ENCODE measurements at places on chromosomes 12 and 14.

DNA sequence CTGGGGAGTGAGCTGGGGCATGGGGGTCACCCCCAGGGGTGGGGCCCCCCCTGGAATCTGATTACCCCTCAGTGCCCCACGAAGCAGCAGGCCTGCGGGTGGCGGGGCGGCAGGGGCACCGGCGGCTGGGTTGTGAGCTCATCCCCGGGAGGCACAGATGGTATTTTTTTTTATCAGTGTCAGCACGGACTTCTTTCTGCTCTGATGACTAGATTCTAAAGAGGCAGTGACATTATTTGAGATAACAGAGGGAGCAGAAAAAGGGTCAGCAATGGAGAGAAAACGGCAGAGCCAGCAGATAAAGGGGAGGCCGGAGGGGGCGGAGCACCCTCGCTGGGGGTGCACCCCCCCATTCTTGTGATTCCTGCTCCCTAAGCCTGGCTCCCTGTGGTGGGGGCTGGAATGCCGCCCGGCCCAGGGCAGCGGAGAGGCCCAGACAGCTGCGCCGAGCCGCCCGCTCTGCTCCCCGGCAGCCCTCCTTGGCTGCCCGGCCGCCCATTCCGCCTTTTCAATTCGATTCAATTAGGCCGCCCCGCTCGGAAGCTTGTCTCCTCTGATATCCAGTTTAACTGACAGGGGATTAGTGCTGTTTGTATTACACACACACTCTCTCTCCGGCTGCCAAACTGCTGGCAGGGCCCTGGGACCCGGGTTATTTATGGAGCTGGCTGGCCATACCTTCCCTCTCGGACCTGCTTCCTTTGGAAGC lies 32.9 kb downstream of the MVK start:
- DNase-seq = no peak

GRCh38 chr14:25929881-25930615 lies 667.8 kb downstream of the NOVA1 start:
- no peak for DNase-seq

DNA sequence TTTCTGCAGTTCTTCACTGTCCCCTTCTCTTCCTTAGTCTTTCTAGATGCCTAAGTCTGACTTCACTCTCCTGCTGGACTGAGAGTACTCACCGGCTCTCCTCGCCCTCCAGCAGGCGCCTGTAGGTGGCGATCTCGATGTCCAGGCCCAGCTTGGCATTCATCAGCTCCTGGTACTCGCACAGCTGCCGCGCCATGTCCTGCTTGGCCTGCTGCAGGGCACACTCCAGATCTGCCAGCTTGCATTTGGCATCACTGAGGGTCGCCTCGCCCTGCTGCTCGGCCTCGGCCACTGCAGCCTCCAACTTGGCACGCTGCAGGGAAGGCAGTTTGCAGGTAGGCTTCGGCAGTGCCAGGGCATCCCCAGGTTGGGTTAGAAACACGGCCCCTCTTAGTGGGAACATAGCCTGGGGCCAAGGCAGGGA lies 5.2 kb downstream of the KRT84 start:
- no peak for DNase-seq

DNA sequence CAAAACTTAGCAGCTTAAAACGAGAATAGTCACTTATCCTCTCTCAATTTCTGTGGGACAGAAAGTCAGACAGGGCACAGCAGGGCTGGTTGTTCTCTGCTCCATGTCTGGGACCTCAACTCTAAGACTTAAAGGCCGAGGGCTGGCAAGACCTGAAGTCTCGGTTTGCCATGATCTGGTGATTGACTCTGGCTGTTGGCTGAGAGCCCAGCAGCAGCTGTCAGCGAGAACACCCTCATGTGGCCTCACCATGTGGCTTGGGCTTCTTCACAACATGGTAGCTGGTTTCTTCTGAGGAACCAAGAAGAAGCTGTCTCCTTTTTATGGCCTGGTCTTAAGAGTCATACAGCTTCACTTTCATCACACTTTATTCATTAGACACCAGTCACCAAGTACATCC lies 1.7 kb upstream of the VASH1 start:
- no peak for DNase-seq

- DNase-seq = no peak
These were observed 253.1 kb downstream of the BCAT1 start for GRCh38 chr12:24695657-24696329.

- no peak for DNase-seq
These were observed 138.9 kb upstream of the CCND2 start for GRCh38 chr12:4134448-4135263.

Measured in NCI-H510A (cell line).